ENCODE measurements at places on chromosomes 1 and 21. TPM values are rescaled to one million over a fixed set of nuclear protein-coding genes. Genes with fewer than 3 reads are reported as not detected.

DNA sequence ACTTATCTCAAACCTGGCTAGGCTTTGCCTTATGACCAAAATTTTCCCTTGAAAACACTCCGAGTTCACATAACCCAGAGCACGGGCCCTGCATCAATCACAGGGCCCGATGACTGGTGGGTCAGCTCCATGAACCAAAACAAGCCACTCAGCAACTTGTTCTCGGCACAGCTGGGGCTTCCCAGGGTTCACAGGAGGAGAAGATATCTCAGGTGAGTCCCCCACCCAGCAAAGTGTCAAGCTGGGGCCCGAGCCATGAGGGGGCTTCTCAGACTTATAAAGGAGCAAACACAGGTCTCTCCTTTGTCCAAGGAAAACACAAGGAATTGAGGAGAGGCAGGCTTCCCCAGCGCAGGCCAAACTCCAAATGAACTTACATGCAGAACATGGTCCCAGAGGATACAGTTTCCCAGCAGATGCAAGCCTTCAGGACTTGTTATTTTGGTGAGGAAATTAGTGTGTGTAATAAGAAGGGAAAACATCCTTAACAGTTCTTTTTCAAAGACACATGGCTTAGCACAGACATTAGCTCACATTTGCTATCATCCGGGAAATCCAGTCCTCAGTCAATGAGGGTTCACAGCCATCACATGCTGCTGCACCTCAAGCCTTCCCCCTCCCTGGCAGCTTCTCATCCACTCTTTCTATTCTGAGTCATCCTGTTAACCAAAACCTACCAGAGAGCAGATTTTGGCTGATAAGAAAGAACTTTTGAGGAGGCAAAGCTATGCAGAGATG, 98.1 kb upstream of the NFIA start:
- no peak for DNase-seq

DNA sequence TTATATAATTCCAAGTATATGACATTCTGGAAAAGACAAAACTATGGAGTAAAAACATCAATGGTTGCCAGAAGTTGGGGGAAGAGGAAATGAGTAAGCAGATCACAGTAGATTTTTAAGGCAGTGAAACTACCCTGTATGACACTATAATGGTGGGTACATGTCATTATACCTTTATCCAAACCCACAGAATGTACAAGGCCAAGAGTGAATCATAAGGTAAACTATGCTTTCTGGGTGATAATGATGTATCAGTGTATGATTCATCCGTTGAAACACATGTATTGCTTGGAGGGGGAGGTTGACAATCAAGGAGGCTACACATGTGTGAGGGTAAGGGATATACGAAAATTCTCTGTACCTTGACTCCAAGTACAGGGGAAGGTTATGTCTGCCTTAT, 862.7 kb downstream of the PLA2G4A start:
- no peak for DNase-seq

DNA sequence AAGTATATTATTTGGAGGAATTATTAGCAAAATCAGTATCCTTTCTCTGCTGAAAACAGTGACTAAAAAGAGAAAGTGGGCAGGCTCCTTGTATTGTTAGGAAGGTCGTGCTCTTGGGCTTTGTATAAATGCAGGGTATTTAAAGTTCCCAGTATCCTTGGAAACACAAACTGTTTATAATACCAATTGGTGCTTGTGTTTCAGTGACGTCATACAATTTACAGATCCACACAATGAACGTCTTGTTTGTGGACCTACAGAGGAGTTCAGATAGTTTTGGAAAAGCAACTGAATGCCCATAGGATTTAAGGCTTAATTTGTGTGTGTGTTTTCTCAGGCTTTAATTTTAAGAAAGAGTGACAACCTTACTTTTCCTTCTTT, 168.2 kb downstream of the RASAL2 start:
- DNase-seq = no peak

DNA sequence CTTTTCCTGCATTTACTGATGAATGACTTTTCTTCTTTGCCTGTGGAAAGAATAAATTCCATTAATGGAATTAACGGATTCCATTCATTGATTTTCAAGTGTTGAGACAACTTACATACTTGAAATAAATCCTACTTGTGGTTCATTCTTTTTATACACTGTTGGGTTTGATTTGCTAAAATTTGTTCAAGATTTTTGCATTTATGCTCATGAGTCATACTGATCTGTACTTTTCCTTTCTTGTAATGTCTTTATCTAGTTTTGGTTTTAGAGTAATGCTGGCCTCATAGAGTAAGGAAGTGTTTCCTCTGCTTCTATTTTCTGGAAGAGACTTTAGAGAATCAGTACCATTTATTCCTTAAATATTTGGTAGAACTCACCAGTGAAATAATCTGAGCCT, 14.4 kb downstream of the UROD start:
- no peak for DNase-seq

DNA sequence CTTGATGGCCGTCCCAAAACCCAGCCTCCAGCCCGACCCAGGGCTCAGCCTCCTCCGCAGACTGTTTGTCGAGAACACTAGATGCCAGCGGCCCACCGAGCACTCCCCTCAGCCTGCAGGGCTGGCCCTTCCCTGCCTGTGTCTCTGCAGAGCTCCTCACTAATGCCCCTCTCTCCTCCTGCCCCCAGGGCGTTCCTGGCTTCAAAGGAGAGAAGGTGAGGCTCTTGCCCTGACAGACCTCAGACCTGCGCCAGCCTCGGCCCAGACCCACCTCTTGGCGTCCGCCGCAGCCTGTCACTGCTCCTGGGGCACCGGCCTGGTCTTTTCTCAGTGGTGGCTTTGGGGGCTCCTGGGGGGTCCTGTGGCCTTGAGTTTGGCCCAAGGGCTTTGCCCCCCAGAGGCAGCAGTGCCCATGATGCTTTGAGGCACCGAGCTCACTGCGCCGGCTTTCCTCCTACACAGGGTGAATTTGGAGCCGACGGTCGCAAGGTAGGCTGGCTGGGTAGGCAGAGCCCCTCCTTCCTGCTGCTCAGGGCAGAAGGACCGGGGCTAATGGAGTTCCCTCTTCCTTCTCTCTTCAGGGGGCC, 18.4 kb downstream of the COL6A2 start:
- peak; percentile 17 for DNase-seq

- no peak for DNase-seq
These were observed 44.1 kb downstream of the CRB1 start for GRCh38 chr1:197312163-197312562.

- DNase-seq = peak; percentile 71
These were observed 19.0 kb upstream of the SUMO3 start for GRCh38 chr21:44836666-44837471.

- no peak for DNase-seq
These were observed 33.6 kb downstream of the GOLPH3L start for GRCh38 chr1:150663321-150663720.

DNA sequence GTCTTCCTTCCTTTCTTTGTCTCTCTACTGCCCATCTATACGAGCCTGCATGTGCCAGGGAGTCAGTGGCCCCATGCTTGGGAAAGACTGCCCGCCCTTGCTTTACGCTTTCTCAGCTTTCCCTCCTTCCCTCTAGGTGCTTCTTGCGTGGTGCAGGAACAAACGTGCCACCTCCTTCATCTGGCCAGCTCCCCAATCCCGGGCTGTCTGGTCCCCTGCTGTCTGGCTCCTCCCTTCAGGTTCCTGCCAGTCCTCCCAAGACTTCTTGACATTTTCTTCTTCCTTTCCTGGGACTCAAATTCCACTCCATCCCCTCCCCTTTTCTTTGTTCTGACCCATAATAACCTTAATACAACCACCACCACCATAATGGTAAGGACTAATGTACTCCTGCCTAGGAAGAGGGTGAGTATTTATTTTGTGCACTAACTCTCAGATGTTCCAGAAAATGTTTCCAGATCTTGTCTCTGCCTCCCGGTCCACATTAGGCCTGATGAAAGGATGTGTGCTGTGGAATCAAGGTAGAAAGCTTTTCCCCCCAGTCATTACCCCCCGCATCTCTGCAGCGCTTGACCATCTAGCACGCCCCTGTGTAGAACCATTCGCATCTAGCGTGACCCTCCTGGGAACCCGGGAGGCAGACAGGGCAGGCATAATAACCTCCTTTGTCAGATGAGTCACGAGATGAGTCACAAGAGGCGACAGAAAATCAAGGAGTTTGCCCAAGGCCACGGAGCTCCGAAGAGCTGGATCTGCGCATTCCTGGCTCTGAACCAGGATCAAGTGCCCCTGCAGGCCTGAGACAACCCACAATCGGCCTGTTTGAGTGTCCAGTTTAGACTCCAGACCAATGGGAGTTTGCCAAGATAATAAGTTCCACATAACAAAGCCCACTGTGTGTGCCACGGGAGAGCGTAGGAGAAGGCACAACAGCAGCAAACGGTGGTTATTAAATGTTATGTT, 60.1 kb upstream of the NEK2 start:
- DNase-seq = no peak

GRCh38 chr1:30166174-30166573, 557.2 kb downstream of the MATN1 start:
- no peak for DNase-seq

Gene DNMT3L
- not detected for total RNA-seq

Gene NCAM2
- total RNA-seq = 4.3 TPM

Gene NEGR1
- 0.51 TPM for total RNA-seq

Data from glutamatergic neuron (in vitro differentiated cells).